ENCODE measurements at places on chromosomes 7 and 10.

- no peak for DNase-seq
These were observed 496.2 kb upstream of the FOXK1 start for GRCh38 chr7:4185721-4186512.

GRCh38 chr10:91002656-91003055 lies 81.8 kb upstream of the ANKRD1 start:
- no peak for DNase-seq

DNA sequence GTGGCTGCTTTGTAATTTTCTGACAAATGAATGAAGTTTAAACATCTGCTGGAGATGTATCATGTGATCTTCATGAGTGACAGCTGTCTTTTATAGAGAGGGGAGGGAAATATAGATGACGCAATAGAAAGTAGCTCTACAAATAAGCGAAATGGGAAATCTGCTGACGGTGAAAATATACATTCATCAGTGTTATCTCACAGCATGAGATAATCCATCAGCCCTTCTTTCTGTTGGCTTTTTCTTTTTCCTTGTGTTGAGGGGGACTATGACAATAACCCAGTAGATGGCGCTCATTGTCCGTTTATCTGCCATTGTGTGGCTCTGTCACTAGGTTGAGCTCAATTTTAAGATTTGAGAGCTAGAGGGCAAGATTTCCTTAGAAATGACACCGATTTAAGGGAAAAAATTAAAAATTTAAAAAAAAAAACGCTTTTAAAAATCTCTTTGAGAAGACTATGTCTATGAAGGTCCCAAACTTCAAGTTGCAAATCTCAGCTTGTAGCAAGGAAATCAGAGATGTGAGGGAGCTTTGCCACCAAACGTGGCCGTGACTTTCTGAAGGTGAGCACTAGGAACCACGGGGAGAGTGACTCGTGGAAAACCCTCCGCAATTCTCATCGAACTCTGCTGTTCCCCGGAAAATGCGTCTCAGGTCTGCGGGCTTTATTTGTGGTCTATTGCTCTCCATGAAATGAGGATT lies 114.6 kb upstream of the SFMBT2 start:
- DNase-seq, result peak; percentile 58

DNA sequence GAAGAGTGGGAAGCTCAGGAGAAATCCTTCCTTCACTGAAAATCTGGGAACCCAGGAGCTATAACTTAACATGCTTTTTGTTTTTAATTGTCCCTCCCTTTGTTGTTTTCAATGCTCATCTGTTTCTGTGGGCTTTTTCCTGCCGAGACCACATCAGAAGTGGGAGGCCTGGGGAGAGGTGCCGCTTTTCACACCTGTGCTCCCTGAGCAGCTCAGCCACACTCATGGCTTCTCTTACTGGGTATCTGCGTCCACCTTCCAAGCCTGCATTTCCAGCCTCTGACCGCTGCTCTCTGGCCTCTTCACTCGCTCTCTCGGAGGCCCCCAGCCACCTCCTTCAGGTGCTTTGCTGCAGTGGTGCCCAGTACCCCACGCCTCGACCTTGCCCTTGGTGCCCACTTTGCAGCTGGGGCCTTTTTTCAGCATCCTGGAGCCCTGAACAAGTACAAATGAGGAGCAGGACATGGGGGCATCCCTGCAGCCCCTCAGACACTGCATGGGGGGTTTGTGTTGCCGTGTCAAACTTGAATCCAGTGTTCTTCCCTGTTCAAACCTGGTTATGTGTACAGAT lies 9.9 kb downstream of the C7orf57 start:
- no peak for DNase-seq

DNA sequence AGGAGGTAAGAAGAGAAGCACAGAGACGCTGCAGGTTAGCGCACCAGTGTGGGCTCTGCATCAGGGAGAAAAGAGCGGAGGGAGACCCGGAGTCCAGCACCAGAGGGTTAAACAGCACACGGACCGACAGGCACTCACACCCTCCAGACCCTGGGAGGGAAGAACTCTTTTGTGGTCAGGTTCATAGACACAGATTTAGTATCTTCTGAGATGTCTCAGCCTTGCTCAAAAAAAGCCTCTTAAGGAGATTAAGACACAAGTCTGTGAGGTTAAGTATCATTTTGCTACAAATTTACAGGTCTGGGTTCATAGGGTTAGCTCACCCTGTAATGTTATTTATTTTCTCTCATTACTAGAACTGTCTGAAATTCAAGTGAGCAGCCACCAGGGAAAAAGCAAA lies 16.8 kb upstream of the NDST2 start:
- DNase-seq, result no peak

- no peak for DNase-seq
These were observed 313.1 kb downstream of the RPS24 start for GRCh38 chr10:78346721-78347120.

Data from NCI-H146 (cell line).